Natural killer cell treated with Interleukin-12 subunit alpha and Interleukin-12 subunit beta and Interleukin-15 and Interleukin-18, amount 100 ng/mL, for 72 hours (primary cell): ENCODE measurements at places on chromosomes 1 and 21.

GRCh38 chr1:10108134-10108663 lies 75.4 kb downstream of the UBE4B start:
- DNase-seq = no peak

DNA sequence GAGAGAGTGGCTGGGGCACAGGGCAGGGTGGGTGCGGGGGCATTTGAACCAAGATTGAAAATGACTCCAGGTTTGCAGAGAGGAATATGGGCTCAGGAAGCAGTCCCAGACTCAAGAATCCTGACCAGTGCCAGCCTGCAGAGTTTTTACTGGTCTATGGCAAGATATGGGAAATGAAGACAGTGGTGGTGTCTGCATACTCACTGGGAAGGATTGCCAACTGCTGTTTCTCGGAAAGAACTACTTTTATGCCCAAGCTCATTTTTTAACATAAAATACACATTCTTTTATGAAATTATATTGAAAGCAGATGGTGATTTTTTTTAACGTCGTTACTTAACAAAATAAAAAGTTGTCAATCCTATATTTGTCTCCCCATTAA lies 401.8 kb downstream of the CAMTA1 start:
- DNase-seq = no peak

- no peak for DNase-seq
Measured at GRCh38 chr21:21268061-21268471, 269.9 kb downstream of the NCAM2 start.

DNA sequence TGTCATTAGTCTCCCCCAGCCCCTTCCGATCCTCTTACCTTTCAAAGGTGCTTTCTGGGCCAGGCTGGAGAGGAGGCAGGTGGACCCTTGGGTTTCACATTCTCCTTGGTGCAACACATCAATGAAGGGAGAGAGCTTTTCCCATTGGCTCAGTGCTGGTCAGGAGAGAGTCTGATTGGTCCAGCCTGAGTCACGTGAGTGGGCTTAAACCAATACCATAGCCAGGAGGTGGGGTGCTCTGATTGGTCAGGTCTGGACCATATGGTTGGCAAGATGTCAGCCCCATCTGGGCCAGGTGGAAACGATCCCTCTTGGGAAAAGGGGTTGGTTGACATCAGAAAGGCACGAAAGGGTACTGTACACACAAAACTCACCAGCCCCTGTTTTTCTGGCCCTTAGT lies 44.8 kb upstream of the ABCG1 start:
- DNase-seq = no peak

DNA sequence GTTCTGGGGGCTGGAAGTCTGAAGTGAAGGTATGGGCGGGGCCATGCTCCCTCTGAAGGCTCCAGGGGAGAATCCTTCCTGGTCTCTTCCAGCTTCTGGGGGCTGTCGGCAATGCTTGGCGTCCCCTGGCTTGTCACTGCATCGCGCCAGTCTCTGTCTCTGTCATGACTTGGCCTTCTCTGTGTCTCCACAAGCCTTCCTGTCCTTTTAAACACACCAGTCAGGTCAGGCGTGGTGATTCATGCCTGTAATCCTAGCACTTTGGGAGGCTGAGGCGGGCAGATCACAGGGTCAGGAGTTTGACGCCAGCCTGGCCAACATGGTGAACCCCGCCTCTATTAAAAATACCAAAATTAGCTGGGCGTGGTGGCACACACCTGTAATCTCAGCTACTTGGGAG lies 125.3 kb downstream of the ACTL8 start:
- DNase-seq = no peak

- DNase-seq = peak; percentile 91
Measured at GRCh38 chr1:9629445-9630201, 21.9 kb upstream of the PIK3CD start.
